ENCODE measurements at places on chromosomes 1 and 21. TPM values are rescaled to one million over a fixed set of nuclear protein-coding genes. Genes with fewer than 3 reads are reported as not detected.

DNA sequence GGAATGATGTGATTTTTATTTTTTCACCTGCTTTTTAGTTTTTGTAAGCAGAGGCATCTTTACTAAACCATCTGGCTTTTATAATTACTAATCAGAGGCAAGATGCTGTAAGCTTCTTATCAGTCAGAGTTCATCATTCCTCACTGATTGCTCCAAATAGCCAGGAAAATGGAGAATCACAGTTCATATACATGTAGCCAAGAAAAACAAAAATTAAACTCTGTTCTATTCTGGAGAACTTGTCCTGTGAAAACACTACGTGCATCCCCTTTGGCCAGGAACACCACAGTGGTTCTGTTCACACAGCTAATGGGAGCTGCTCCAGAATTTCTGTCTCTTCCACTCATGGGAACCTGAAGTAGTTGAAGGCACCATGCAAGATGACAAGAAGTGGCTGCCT is 725.5 kb upstream of the CHRM3 start:
- no peak overlapping the region for H3K4me3 ChIP-seq
- DNase-seq: no peak
- no peaks in the 10 kb centered on the region for H3K36me3 ChIP-seq
- H3K4me1 ChIP-seq: no peaks in the 10 kb centered on the region
- no peak overlapping the region for H3K27ac ChIP-seq

- no peak overlapping the region for H3K27ac ChIP-seq
- no peaks in the 10 kb centered on the region for H3K36me3 ChIP-seq
- no peak overlapping the region for H3K4me3 ChIP-seq
- no peaks in the 10 kb centered on the region for H3K4me1 ChIP-seq
- DNase-seq: no peak
- peaks cover 10% of the 10 kb centered on the region for H3K27me3 ChIP-seq
Measured at GRCh38 chr1:75992312-75992711, 60.1 kb upstream of the ASB17 start.

DNA sequence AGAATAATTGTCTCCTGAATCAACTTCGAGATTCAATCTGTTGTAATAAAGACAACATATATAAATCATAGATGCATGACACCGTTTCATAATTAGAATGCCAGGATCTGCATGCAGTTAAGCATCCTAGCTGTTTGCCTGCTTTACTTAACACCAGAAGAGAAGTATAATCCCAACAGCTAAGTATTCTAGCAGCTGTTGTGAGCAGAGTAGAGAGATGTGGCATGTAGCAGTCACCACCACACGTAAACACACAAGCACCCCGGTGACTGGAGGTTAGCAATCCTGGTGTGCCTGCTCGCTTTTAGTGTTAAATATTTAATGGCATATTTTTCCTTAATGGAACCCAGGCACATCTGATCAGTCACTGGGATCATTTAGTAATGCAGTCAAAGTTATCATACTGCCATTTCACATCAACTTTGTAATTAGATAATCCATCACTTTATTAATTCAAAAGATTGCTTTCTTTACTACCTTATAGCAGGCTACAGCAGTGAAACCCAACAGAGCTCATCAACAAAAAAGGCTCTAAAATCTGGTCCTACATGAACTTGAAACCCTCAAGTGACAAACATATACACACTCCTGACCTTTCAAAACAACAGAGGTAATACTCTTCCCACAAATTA is 187.9 kb downstream of the SMYD3 start:
- H3K36me3 ChIP-seq: no peaks in the 10 kb centered on the region
- no peak overlapping the region for H3K4me3 ChIP-seq
- DNase-seq: no peak
- H3K4me1 ChIP-seq: no peaks in the 10 kb centered on the region
- H3K27ac ChIP-seq: no peak overlapping the region

GRCh38 chr1:109482242-109482641 is 1.5 kb upstream of the ATXN7L2 start:
- no peaks in the 10 kb centered on the region for H3K36me3 ChIP-seq
- peaks cover 3% of the 10 kb centered on the region for H3K4me1 ChIP-seq
- no peak overlapping the region for H3K27ac ChIP-seq
- H3K4me3 ChIP-seq: no peak overlapping the region
- H3K27me3 ChIP-seq: no peaks in the 10 kb centered on the region
- no peak for DNase-seq

- H3K27me3 ChIP-seq: no peaks in the 10 kb centered on the region
- H3K36me3 ChIP-seq: no peaks in the 10 kb centered on the region
- no peaks in the 10 kb centered on the region for H3K4me1 ChIP-seq
Measured at GRCh38 chr1:97500760-97501159, 420.1 kb downstream of the DPYD start.

Gene SPRR2B
- total RNA-seq: not detected

Gene IGFN1
- not detected for total RNA-seq

All from Panc1 (cell line).